AG20443 (cell line): ENCODE measurements at places on chromosomes 3 and 15.
A peak's percentile ranks its signal among the peaks of the same experiment; 100 is the strongest.

DNA sequence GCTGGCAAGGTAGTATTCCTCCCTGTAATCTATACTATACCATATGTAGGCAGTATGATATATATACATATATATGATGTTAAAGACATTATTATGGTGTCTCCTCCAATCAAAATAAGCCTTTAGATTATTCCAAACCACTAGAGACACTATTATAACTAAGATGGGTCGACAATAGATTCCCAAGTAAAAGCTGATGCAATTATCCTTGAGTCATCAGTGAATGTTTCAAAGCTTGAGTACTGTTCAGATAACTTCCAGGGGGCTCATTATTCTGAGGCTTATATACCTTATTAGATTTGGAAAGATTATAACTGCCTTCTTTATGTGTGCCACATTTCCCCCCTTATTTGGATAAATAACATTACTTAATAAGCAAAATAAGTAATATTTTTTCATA, 11.9 kb upstream of the C3orf38 start:
- peak; percentile 17 for DNase-seq

DNA sequence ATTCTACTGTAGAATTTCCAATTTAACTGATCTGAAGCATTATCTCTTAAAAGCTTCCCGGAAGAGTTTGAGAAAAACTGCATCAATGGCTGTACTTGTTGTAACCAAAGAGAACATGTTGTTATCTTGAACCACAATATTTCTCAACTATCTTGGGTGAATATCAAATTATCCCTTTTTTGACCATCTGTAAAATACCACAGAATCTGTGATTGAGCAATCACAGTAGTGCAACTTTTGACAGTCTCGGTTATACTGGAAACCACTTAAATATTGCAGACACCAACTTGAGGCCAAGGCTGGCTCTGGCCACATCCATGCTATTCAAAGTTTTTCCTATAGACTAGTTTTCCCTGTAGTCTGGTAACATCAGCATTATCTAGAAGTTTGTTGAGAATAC, 842.8 kb upstream of the EPHA6 start:
- DNase-seq = no peak

DNA sequence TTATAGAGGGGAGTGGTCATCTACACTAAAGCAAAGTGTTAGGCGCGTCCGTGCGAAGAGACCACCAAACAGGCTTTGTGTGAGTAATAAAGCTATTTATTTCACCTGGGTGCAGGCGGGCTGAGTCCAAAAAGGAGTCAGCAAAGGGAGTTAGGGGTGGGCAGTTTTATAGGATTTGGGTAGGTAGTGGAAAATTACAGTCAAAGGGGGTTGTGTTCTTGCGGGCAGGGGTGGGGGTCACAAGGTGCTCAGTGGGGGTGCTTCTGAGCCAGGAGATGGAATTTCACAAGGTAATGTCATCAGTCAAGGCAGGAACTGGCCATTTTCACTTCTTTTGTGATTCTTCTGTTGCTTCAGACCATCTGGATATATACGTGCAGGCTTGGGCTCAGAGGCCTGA, 47.1 kb downstream of the OIP5 start:
- no peak for DNase-seq

GRCh38 chr3:149560001-149560400, 85.5 kb downstream of the TM4SF4 start:
- DNase-seq = no peak

DNA sequence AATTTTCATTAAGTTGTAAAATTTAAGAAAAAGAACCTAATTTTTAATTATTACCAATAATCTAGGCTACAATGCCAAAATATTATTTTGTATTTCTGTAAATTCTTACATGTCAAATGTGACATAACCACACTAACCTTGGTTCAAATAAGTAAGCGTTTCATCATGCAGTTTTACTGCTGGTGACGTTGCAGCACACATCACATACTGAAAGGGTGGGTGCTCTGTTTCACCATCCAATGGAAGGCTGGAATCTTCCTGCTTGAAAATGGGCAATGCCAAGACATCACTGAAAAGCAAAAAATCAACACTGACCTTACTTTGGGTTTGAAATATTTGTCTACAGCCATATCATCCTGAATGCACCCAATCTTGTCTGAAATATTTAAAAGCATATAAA, 14.8 kb downstream of the UBP1 start:
- no peak for DNase-seq

- DNase-seq = no peak
These were observed 20.3 kb downstream of the EIF4E3 start for GRCh38 chr3:71704915-71705314.

DNA sequence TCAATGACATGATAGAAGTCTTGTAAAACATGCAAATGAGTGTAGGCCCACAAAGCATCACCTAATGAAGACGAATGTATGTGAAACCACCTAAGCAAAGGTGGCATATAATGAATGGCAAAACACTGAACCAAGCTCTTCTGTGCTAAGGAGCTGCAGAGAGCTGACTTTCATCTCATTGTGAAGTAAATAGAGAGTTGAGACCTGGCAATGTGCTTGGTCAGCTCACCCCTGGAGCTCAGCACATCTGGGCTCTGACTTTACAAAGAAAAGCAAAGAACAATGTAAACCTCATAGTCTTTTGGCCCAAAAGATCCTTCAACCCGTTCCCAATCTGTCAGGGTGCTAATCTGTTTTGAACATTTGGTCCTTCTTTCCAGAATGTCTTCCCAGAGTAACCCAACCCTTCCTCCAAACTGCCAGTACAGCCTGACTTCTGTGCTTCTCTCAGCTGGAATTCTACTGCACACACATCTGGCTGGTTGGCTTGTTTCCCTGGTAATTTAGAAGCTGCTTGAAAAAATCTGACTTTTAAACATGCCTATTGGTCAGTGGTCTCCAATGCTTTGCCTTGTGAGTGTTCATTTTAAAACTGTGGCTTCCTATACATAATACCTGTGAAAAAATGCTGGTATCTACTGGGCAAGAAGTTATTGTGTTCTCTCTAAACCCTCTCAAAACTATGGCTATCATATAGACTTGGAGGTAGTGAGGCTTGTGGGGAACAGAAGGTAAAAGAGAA, 101.7 kb downstream of the CD200R1L start:
- DNase-seq = peak; percentile 20

- DNase-seq = no peak
These were observed 42.7 kb upstream of the SYNM start for GRCh38 chr15:99062226-99062625.

DNA sequence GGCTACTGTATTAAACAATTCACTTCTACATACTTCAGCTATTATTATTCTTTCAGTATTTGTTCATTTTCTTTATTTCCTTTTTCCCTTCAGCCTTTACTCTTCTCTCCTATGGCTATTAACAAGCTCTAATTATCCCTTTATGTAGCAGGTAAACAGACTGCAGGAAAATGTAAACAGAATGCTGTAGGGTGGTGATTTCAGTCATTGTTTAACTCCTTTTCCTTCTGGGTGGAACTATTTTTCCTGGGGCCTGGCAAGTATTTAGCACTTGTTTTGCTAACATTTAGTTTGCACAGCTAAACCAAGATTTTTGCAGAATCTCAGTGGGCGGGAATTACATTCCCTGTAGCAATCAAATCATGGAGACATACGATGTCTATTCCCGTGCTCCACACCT, 14.4 kb downstream of the RARB start:
- DNase-seq = no peak

GRCh38 chr3:126109880-126110235, 25.9 kb upstream of the SLC41A3 start:
- DNase-seq = no peak

GRCh38 chr3:2535206-2535605, 436.5 kb downstream of the CNTN4 start:
- no peak for DNase-seq

DNA sequence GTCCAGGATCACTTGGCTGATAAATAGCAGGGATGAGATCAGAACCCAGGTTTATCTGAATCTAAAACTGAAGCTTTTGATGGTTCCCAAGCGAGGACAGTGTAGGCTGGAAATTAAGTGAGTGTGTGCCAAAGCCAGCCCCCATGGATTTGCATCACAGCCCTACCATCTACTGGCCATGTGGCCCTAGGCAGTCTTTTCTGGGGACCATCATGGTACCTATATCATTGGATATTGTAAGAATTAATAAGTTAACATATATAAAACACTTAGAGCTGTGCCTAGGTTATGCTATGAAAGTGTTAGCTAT, 32.8 kb upstream of the SSR3 start:
- DNase-seq = no peak

- no peak for DNase-seq
These were observed 306.5 kb downstream of the IL20RB start for GRCh38 chr3:137264071-137264820.

- DNase-seq = peak; percentile 15
These were observed 746.6 kb upstream of the CFAP20DC start for GRCh38 chr3:59796456-59796855.

DNA sequence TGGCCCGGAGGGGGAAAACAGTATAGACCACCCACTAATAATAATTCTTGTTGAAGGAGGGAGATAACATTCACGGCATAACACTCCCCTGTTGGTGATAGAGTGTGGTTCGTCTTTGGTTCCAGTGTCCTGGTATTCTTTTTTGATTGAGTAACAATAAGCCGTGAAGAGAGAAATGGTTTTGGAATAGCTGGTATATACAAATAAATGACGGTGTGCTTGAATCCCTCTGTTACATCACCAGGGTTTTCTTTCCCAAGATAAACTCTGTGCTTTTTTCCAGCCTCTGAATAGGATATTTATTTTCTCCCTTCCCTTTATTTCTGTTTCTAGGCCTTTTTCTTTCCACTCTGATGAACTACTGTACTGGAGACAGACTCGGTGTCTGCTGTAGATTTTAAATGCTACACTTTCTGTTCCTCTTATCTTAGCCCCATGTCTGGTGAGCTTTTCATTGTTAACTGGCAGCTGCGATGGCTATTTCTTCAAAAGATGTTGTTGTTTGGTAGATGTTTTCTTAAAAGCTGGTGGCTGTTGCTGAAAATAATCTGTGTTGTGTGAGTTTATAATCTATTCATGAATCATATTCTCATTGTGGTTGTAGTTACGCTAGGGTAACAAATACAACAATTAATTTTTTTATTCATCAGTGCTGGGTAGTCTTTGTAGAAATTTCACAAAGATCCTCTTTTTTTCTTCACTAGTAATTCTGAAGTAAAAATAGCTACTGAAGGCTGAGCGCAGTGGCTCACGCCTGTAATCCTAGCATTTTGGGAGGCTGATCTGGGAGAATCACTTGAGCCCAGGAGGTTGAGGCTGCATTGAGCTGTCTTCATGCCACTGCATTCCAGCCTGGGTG, 15.5 kb upstream of the SCAANT1 start:
- DNase-seq = no peak

GRCh38 chr15:43878446-43878845, 51.6 kb downstream of the WDR76 start:
- DNase-seq = no peak

- no peak for DNase-seq
These were observed 792.1 kb upstream of the LMCD1 start for GRCh38 chr3:7709376-7710082.

GRCh38 chr3:12439161-12439940, 44.9 kb upstream of the TSEN2 start:
- no peak for DNase-seq

DNA sequence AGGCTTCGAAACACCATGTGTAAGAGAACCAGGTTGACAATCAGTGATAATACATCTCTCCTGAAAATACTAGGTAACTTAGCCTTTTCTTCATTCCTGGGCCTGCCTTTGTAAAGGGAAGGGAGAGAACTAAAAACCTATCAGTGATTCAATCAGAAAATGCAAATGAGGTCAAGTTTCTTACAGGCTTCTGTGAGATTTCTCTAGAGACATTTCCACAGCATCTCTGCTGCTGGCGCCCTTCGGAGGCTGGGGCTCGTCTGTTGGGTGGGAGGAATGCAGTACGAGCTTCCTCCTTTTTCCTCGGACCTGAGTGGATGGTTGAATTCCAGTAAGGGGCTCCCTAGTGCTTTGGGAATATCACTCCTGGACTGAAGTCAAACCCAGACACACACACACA, 340.4 kb upstream of the ICE2 start:
- DNase-seq = no peak

DNA sequence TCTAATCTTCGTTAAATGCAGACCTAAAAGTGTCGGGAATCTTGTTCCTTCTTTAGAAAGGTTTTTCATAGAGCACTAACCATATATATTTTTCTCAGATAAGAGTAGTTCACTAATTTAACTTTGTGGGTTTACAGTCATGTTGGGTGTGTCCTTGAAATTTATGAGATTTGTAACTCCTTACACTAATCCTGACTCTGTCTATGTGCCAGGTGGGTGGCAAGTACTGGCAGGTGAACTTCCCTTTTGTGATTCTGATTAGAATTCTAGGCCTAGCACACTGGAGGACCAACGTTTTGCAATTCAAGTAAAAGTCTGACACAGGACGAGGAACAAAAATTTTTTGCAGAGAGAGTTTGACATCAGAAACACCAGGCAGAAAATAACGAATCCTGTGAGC, 220.1 kb downstream of the P3H2 start:
- no peak for DNase-seq

GRCh38 chr3:130260918-130261317, 84.6 kb upstream of the COL6A5 start:
- DNase-seq = no peak

DNA sequence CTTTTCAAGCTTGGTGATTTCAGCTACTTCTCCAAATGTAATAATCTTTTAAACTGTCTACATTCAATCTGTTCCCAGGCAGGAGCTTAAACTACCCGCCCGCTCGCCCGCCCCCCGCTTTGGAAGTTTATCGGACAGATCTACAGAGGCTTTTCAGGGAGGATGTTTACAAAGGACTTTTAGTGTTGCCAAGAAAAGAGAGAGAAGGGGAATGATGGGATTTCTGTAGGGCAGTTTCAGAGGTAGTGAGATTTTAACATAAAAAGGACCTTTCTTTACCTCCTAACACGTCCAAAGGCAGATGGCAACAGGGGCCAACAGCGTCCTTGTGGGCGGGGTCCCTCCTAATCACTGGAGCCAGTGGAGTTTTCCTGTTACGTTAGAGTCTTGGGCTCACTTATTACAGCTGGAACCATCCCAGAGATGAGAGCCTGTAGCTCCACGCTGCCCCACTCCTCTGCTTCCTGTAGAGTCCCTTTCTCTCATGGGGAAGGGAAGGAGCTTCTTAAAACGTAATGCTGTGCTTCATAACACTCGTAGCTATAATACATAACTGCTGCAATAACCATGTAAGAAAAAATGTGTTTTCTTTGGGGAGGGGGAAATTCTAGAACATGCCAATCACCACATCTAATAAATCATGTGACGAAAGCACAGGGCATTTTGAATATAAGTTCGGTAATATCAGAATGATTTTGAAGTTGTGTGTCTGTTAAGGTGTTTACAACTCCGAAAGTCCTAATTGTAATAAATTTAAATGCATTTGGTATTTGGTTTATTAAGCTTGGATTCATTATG, 30.9 kb downstream of the HES1 start:
- DNase-seq = no peak
